Fibroblast of skin of right biceps (primary cell): ENCODE measurements at places on chromosomes 7 and 10.
A peak's percentile ranks its signal among the peaks of the same experiment; 100 is the strongest.

- no peak for DNase-seq
These were observed 362.0 kb downstream of the GPR37 start for GRCh38 chr7:124403587-124403986.

GRCh38 chr7:147711447-147711846 lies 879.1 kb upstream of the C7orf33 start:
- DNase-seq = no peak

DNA sequence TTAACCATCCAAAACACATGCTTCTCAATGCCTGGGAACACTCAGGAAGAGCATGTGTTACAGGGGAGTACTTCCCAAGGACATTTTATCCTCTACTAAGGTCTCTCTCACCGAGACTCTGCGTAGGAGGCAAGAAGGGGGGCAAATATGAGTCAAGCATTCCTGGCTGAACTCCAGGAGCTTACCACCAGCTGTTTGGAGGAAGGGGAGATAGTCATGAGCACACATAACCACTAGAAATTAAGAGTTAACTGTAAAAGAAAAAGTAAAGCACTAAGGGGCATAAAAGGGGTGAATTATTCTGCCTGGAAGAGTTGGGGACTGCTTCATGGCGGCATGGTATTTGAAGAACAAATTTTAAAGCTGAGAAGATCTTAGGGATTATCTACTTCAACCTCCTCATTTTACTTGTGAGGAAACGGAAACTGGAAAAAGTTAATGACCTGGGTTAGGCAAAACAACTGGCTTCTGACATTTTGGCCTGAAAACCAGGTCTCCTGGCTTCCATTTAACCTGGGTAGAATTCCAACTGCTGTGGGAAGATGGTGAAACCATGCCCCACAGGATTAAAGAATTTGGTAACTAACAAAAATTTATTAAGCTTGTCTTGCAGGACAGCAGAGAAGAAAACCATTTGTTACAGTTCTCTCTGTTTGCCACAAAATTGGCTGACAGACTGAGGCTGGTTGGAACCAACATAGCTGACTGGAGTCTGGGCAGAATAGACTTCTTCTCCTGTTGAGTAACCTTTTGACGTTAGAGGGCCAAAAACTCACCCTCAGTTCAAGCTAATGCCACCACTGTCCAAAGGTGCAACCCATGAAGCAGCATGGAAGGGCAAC lies 85.5 kb downstream of the SLC25A13 start:
- peak; percentile 88 for DNase-seq

DNA sequence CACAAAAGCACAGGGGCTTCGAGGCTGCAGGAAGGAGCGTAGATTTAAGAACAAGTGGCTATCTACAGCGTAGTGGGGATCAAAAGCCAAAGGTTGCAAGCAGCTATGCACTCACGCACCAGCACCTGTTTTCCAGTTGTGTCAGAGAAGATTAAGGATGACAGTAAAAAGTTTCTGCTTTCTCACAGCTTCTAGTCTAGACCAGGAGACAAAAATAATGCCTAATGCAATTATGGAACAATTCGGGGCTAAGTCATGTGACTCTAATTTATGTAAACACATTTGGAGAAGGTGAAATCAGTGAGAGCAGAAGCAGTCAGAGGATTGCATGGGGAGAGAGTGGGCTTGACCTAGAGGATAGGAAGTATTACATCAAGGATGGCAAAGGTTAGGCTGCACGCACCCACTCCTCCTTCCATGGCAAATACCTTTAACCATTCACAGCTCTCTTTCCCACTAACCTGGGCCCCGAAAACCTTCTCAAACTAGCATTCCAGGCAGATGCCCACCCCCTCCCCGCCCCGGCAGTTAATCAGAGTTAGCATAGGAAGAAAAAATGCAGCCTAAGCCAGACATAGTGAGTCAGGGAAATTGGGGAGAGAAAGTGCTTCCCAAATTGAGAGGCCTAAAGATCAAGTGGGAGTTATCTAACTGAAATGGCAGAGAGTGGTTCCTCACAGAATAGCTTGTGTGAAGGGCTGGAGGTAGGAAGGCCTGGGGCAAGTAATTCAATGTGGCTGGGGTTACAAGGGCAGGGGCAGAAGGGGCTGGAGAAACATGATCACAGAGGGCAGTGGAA lies 48.2 kb upstream of the GPAM start:
- peak; percentile 55 for DNase-seq

- no peak for DNase-seq
These were observed 141.9 kb downstream of the GRM3 start for GRCh38 chr7:86785641-86786040.

DNA sequence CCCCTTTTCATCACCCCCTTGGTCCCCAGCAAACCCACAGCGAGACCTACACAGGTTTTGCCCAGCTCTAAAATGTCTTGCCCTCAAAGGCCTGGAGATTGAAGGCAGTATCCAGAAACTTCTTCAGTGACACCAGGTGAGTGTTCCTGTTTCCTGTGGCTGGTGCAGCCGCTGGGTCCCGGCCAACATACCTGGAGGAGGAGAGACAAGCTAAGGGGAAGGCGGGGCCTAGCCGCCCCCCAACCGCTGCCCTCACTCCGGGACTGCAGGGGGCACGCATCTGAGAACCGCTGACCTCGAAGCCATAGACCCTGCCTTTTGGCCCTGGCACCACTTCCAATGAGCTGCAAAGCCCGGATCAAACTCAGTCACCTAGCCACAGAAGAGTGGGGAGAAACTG lies 27.0 kb downstream of the OGDHL start:
- DNase-seq = no peak

- DNase-seq = peak; percentile 50
These were observed 8.9 kb upstream of the EXOC6 start for GRCh38 chr10:92839191-92840085.

DNA sequence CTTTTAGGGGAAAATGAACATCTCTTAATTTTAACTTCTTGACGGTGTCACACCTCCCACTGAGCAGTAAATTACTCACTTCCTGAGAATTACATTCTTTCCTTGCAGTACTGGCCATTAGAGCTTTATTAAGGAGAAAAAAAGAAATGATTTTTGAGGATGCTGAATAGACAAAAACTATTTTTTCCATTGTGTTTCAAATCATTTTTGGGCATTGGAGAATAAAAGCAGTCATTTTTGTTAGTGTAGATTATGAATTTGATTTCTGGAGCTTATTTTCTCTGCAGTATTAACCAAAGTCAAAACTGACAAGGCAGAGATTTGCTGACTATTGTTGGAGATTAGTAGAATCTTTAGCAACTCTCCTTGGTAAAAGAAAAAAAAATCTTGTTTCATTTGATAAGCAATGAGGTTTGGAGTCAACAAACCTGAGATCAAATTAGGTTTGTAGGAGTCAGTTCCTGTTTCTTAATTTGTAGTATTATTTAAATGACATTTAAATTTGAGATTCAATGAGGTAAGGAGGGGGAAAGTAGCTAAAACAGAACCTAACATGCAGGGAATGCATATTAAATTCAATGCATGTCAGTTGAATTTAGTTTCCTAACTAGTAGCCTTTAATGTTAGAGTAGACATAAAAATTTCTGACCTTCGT lies 70.6 kb downstream of the AP3M1 start:
- peak; percentile 63 for DNase-seq

DNA sequence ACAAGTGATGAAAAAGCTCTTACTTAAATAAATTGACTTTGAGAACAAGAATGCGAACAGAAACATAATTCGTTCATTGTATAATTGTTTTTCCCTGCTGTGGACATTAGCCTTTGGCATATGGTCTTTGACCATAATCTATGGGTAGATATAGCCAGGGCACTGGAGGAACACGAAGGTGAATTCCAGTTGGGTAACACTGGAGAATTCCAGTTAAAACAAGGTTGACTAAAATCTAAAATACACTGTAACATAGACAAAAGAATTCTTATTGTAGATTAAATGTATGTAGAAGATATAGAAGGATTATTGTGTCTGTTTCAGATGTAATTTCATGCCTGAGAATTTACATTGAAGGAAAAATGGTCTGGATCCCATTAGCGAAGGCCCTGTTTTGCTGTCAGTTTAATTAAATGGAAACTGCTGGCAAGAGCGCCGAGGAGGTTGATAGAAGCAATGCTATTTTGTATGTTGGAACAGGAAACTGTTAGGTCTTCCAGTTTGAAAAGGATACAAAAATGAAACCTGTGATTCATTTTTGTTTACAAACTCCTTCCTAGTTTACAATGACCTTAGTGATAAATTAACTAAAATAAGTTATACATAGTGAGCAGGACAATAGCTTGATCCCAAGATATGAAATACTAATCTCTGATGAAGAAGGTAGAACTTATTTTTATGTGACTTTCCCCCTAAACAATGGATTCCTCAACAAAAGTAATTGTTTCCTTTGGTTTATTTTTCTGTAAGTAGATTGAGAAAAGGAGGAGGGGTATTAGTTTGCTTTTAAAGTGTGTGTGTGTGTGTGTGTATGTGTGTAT lies 68.9 kb downstream of the ARID5B start:
- DNase-seq = peak; percentile 49

GRCh38 chr7:55121249-55121648 lies 102.4 kb downstream of the EGFR start:
- no peak for DNase-seq

- DNase-seq = no peak
These were observed 22.9 kb upstream of the INSIG1 start for GRCh38 chr7:155274633-155275355.

GRCh38 chr10:114552050-114552449 lies 106.0 kb downstream of the ABLIM1 start:
- no peak for DNase-seq

DNA sequence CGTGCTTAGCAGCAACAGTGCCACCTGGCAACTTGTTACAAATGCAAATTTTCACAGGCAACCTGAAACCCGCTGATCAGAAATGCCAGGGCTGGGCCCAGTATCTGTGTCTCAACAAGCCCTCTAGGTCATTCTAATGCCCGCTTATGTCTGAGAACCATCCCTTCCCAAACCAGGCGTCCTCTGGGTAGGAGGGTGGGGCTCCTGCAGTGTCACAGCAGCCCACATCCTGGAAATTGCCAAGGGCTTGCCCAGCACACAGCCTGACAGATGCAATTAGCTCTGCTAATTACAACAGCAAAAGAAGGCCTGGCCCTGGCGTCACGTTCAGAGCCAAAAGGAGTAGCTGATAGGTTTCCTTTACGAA lies 15.9 kb downstream of the ITPRIP start:
- DNase-seq = no peak
